ENCODE measurements at places on chromosomes 6 and 20. TPM values are rescaled to one million over a fixed set of nuclear protein-coding genes. Genes with fewer than 3 reads are reported as not detected.

DNA sequence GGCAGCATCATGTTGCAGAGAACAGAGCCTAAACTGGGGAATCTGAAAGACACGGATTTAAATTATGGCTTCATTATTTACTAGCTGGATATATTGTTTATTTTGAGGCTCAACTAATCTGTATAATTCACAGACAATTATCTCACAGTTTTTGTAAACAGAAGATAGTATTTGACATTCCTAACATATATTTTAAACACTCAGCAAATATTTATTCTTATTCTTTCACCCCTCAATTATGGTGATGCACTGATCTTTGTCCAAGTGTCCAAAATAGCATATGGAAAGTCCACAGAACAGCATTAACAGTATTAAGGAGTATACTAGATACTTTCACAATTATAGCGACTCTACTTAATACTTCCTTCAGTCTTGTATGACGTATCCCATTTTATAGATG lies 257.0 kb downstream of the ADGRG6 start:
- no peaks in the 10 kb centered on the region for H3K36me3 ChIP-seq
- no peak overlapping the region for H3K4me3 ChIP-seq
- H3K4me1 ChIP-seq = no peaks in the 10 kb centered on the region
- H3K27me3 ChIP-seq = peaks cover 34% of the 10 kb centered on the region
- no peak overlapping the region for H3K27ac ChIP-seq

- H3K36me3 ChIP-seq = peaks cover 63% of the 10 kb centered on the region
- no peaks in the 10 kb centered on the region for H3K27me3 ChIP-seq
- peaks cover 21% of the 10 kb centered on the region for H3K4me1 ChIP-seq
Measured at GRCh38 chr20:47232518-47232917, 124.0 kb downstream of the ZMYND8 start.

- DNase-seq = no peak
- no peak overlapping the region for H3K27ac ChIP-seq
- peaks cover 19% of the 10 kb centered on the region for H3K4me1 ChIP-seq
Measured at GRCh38 chr20:528923-529604, 14.5 kb downstream of the CSNK2A1 start.

GRCh38 chr6:28776269-28777146 lies 147.3 kb downstream of the TRIM27 start:
- no peak for DNase-seq
- H3K4me1 ChIP-seq = peaks cover 3% of the 10 kb centered on the region
- peaks cover 86% of the 10 kb centered on the region for H3K27me3 ChIP-seq
- H3K36me3 ChIP-seq = no peaks in the 10 kb centered on the region
- no peak overlapping the region for H3K27ac ChIP-seq

DNA sequence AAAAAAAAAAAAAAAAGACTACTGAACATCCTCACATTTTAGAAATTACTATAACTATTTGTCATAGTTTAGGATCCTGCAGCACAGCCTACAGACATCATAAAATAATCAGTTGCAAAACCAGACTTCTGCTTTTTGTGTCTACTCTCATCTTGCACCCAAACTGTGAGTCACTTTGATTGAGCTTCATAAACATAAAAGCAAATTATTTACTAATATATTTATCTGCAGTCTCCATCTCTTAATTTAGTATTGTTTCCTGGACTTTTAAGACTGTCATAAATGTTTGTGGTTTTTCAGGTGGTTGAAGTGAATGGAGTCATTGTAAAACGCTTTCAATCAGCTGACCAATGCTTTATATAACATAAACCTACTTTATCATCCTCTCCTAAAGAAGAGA lies 14.8 kb upstream of the CALHM6 start:
- no peaks in the 10 kb centered on the region for H3K27me3 ChIP-seq
- H3K4me1 ChIP-seq = peaks cover 64% of the 10 kb centered on the region
- no peak overlapping the region for H3K4me3 ChIP-seq
- no peaks in the 10 kb centered on the region for H3K36me3 ChIP-seq
- no peak for DNase-seq

- H3K36me3 ChIP-seq = peaks cover 17% of the 10 kb centered on the region
- peaks cover 9% of the 10 kb centered on the region for H3K4me1 ChIP-seq
Measured at GRCh38 chr6:142165227-142165626, 18.2 kb downstream of the VTA1 start.

DNA sequence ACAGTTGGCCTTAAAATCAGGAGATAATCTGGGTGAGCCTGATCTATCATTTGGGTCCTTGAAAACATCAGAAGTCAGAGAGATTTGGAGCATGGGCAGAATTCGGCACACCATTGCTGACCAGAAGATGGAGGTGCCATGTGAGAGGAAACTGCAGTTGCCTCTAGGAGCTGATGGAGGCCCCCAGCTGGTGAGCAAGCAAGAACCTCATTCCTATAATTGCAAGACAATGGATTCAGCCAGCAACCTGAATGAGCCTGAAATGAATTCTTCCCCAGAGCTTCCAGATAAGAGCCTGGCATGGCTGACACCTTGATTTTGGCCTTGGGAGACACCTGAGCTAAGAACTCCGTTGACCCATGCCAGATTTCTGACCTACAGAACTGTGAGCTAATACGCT lies 76.3 kb upstream of the FYN start:
- H3K27ac ChIP-seq = no peak overlapping the region
- no peak for DNase-seq
- H3K4me3 ChIP-seq = no peak overlapping the region
- no peaks in the 10 kb centered on the region for H3K36me3 ChIP-seq
- H3K27me3 ChIP-seq = no peaks in the 10 kb centered on the region

GRCh38 chr6:40550202-40551101 lies 36.7 kb downstream of the LRFN2 start:
- DNase-seq = no peak
- H3K27me3 ChIP-seq = peaks cover 10% of the 10 kb centered on the region
- H3K4me1 ChIP-seq = no peaks in the 10 kb centered on the region
- no peak overlapping the region for H3K4me3 ChIP-seq
- H3K27ac ChIP-seq = no peak overlapping the region

GRCh38 chr6:111687652-111688051 lies 82.0 kb upstream of the TRAF3IP2 start:
- H3K27me3 ChIP-seq = no peaks in the 10 kb centered on the region
- DNase-seq = no peak
- no peak overlapping the region for H3K27ac ChIP-seq
- H3K4me1 ChIP-seq = peaks cover 30% of the 10 kb centered on the region
- no peak overlapping the region for H3K4me3 ChIP-seq

GRCh38 chr6:1099264-1099663 lies 212.6 kb upstream of the FOXQ1 start:
- peaks cover 8% of the 10 kb centered on the region for H3K27me3 ChIP-seq
- no peak overlapping the region for H3K27ac ChIP-seq
- peak; percentile 42 for DNase-seq
- H3K4me1 ChIP-seq = peaks cover 7% of the 10 kb centered on the region
- H3K4me3 ChIP-seq = no peak overlapping the region

DNA sequence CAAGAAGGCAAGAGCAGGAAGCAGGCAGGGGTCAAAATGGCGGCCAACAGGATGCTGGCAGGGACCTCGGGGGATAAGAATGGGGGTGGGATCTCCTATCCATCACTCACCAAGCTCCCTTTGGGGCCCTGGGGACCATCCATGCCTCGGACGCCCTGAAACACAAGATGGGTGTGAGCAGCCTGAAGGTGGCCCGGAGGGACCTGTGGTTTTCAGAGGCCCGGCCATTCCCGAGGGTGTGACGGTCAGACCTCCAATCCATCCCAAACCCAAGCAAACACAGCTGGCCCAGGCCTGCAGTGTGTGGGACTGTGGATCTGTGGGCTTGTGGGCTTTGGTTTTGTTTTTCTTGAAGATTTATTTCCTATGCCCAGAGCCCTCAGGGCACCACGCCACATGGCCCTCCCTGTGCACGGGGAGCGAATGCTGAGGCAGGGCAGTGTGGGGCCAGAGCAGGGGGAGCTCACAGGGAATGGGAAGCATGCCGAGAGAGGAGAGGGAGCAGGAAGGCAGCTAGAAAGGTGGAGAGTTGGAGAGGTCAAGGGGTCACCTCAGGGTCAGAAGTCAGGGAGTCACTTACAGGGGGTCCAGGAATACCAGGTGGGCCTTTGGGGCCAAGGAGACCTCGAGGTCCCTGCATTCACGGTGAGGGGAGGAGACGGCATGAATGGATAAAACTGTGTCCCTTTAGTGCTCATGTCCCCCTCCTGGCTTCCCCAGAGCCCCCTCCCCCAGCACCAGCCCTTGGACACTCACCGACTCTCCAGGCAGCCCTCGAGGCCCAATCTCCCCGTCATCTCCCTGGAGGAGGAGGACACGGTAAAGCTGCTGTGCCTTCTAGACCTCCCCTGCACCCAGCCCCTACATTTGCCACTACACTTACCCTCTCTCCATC lies 14.5 kb downstream of the COL11A2 start:
- peaks cover 25% of the 10 kb centered on the region for H3K4me1 ChIP-seq

DNA sequence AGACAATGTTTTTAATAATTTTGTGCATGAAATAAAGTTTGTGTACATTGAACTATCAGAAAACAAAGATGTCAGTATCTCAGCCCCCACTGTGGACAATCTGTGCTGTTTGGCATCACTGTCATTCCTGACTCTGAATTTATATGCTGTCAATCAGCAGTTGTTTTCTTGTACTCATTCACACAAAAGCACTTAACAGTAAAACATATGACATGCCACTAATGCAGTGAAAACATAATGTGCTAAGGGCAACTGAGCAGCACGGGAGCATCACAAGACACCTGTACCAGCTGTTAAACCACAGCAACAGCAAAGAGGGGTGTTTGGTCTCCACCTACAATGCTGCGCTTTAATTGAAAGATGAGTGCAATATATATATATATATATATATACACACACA lies 647.8 kb upstream of the SLC35B3 start:
- H3K36me3 ChIP-seq = no peaks in the 10 kb centered on the region
- H3K4me1 ChIP-seq = no peaks in the 10 kb centered on the region
- no peaks in the 10 kb centered on the region for H3K27me3 ChIP-seq
- no peak overlapping the region for H3K4me3 ChIP-seq
- DNase-seq = no peak
- no peak overlapping the region for H3K27ac ChIP-seq

DNA sequence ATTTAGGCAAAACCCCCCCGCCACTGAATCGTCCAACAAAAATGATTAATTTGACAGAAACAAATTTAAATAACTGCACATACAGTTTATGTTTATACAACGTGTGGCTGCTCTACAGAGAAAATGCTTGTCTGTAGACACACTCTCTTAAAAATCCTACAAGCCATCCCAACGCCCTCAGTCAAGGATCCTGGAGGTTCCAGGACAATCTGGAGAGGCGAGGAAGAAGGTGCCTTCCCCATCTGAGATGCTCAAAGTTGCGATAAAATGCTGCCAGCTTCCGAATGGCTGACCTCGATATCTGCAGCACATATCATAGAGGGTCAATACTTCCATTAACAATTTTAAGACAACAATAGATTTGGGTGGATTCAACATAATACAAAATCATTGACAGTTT lies 25.3 kb downstream of the ZNF217 start:
- H3K4me3 ChIP-seq = no peak overlapping the region
- H3K27ac ChIP-seq = no peak overlapping the region
- H3K4me1 ChIP-seq = no peaks in the 10 kb centered on the region

- no peak for DNase-seq
- no peak overlapping the region for H3K27ac ChIP-seq
- no peaks in the 10 kb centered on the region for H3K27me3 ChIP-seq
Measured at GRCh38 chr6:132096245-132096644, 145.1 kb upstream of the CCN2 start.

- peaks cover 5% of the 10 kb centered on the region for H3K4me1 ChIP-seq
- H3K27ac ChIP-seq = no peak overlapping the region
- H3K36me3 ChIP-seq = peaks cover 2% of the 10 kb centered on the region
- no peak for DNase-seq
- no peaks in the 10 kb centered on the region for H3K27me3 ChIP-seq
- no peak overlapping the region for H3K4me3 ChIP-seq
Measured at GRCh38 chr20:9206486-9206885, 137.6 kb downstream of the PLCB4 start.

DNA sequence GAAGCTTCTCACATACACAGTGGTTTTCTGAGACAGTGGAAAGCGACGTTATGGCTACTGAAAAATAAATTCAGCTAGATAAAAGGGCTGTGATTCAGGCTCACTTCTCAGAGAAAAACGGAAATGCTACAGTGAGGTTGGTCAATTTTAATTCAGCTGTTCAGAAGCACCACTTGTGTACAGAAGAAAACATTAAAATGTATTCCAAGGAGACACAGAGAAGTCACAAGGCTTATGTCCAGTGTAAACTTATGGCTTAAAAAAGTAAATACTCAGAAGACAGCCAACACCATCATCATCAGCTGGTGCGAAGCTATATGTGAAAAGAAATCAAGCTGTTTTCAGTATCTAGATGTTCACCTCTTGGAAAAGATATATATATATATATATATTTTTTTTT lies 68.6 kb downstream of the ABHD12 start:
- no peaks in the 10 kb centered on the region for H3K27me3 ChIP-seq
- H3K4me3 ChIP-seq = no peak overlapping the region
- no peak for DNase-seq

GRCh38 chr6:138454981-138455706 lies 44.1 kb downstream of the NHSL1 start:
- no peak for DNase-seq
- H3K36me3 ChIP-seq = peaks cover 6% of the 10 kb centered on the region
- no peaks in the 10 kb centered on the region for H3K27me3 ChIP-seq

DNA sequence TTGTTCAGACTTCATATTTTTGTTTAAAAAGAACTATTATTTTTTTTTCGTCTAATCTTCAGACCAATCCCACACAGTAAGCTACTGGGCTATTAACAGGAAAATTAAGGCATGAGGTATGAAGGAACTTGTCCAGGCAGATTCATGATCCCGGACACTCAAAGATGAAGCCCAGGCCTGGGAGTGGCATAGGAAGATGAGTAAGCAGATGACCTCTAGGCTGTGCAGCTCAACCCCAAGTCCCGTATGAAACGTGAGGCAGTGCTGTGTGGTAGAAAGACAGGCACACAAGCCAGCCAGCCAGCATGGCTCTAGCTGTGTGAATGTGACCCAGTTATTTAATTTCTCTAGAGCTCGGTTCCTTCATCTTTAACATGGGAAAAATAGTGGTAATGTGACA lies 231.9 kb downstream of the CLIC5 start:
- H3K4me3 ChIP-seq = no peak overlapping the region
- H3K27me3 ChIP-seq = peaks cover 5% of the 10 kb centered on the region
- no peak for DNase-seq

Gene CD109
- total RNA-seq = 14.3 TPM

Gene TSBP1
- total RNA-seq = not detected

Gene SNRPB2
- 57.6 TPM for total RNA-seq

Gene PGC
- not detected for total RNA-seq

Gene KIAA1755
- 50.2 TPM for total RNA-seq

Gene PRKN
- 13.4 TPM for total RNA-seq

Gene PLEKHG1
- total RNA-seq = 4.3 TPM
